ENCODE measurements at places on chromosomes 3 and 15. TPM values are rescaled to one million over a fixed set of nuclear protein-coding genes. Genes with fewer than 3 reads are reported as not detected.

Gene FAM3D
- not detected for total RNA-seq

Gene GPR62
- not detected for total RNA-seq

Gene SAMD7
- total RNA-seq = not detected

Gene ACKR2
- total RNA-seq = 2.3 TPM

Gene RTF1
- total RNA-seq = 36.3 TPM

DNA sequence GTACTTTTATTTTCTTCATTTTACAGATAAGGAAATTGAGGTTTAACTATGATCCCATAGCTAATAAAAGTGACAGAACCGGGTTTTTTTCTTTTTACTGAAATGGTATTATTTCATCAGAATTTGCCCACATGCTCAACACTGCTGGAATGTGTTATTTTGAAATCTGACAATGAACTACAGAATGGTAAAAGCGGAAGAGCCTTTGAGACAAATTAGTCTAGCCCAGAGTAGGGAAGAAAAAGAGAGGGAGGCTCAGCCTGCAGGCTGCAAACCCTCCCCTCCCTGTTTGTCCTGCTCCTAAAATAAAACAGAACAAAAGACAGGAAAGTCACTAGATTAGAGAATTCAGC, 100.3 kb upstream of the LIPC start:
- H3K4me1 ChIP-seq = peaks cover 42% of the 10 kb centered on the region
- H3K4me3 ChIP-seq = no peak overlapping the region
- no peak for DNase-seq
- H3K27ac ChIP-seq = peak overlapping the region; percentile 93
- peaks cover 19% of the 10 kb centered on the region for H3K36me3 ChIP-seq

DNA sequence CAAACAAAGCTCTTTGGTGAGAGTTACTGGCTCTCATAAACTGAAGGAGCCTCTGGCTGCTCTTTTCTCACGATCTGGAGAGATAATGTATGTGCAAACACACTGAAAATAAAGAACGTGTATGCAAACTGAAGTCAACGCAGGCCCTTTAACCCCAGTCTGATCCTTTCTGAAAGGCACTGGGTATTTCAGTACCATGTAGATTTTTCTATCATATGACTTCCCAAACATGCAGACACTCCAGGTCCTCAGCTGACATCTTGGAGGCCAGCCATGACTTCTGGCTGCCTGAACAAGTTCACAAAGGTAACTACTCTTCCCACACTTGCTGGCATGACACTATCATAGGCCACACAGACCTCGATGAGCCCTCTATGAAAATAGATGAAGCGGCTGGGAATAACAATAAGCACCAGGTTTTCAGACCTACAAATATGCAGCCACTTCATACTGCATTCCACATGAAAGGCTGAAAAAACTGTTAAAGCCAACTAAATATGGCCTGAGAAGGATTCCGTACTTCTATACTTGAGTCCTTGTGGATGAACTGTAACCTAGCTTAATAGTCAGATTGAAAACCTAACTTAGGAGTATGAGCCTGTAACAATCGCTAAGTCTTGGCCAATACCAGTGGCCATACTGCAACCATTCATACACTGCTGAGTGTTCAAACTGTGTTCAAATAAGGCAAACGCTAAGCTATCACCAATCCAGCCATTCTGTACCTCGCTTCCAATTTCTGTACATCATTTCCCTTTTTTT, 121.3 kb downstream of the THRB start:
- H3K27ac ChIP-seq = no peak overlapping the region
- H3K4me1 ChIP-seq = no peaks in the 10 kb centered on the region
- DNase-seq = no peak
- no peak overlapping the region for H3K4me3 ChIP-seq

DNA sequence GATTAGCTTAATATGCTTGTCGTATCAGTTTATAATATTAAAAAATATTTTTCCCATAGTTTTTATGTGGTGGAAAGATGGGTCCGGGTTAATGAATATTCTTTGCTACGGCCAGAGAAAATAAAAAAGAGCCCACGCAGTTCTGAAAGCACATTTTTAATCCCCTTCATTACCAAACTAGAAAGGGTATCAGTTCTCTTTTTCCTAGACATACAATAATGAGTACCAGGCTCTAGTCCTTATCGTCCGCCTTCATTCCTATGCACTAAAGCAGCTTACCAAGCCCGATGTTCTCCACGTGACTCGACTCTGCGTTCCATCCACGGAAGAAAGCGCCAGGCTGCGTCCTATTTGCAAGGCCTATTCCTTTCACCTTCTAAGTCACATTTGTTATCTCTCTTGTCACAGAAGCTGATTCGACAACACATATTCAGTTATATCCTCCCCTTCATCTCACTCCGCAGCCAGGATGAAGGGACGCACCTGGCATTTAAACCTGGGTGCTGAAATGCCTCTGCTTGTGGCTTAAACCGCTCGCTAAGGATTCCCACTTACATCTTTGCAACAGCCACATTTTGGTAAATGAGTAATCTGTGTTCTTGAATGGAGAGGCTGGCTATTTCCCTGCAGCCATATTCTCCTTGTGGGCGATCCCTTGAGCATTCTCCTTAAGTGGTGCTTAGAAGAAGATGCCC, 257.0 kb downstream of the CD47 start:
- H3K27ac ChIP-seq = no peak overlapping the region
- no peak overlapping the region for H3K4me3 ChIP-seq
- H3K36me3 ChIP-seq = no peaks in the 10 kb centered on the region
- no peaks in the 10 kb centered on the region for H3K27me3 ChIP-seq
- DNase-seq = no peak

DNA sequence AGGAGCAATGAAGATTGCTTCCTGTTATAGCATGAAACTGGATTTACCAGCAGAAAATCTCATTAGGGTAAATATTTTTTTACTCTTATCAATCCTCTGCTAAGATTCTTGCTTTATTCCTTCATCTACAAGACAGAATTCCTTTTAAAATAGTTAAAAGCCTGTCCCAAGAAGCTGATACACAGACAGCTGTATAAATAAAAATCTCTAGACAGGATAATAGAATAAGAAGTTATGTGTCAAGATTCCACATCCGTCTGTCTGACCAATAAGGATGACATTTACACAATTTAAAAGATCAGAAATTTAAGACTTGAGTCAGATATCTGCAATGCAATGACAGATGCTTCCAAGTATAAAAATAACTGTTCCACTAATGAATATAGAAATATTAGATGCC, 57.6 kb downstream of the SSR3 start:
- H3K36me3 ChIP-seq = peaks cover 3% of the 10 kb centered on the region
- no peak overlapping the region for H3K4me3 ChIP-seq
- DNase-seq = no peak
- no peaks in the 10 kb centered on the region for H3K27me3 ChIP-seq
- peaks cover 7% of the 10 kb centered on the region for H3K4me1 ChIP-seq
- no peak overlapping the region for H3K27ac ChIP-seq

GRCh38 chr3:126445506-126445905, 30.2 kb downstream of the ZXDC start:
- no peak overlapping the region for H3K4me3 ChIP-seq
- H3K4me1 ChIP-seq = no peaks in the 10 kb centered on the region
- DNase-seq = no peak
- H3K27me3 ChIP-seq = no peaks in the 10 kb centered on the region
- no peak overlapping the region for H3K27ac ChIP-seq
- no peaks in the 10 kb centered on the region for H3K36me3 ChIP-seq

DNA sequence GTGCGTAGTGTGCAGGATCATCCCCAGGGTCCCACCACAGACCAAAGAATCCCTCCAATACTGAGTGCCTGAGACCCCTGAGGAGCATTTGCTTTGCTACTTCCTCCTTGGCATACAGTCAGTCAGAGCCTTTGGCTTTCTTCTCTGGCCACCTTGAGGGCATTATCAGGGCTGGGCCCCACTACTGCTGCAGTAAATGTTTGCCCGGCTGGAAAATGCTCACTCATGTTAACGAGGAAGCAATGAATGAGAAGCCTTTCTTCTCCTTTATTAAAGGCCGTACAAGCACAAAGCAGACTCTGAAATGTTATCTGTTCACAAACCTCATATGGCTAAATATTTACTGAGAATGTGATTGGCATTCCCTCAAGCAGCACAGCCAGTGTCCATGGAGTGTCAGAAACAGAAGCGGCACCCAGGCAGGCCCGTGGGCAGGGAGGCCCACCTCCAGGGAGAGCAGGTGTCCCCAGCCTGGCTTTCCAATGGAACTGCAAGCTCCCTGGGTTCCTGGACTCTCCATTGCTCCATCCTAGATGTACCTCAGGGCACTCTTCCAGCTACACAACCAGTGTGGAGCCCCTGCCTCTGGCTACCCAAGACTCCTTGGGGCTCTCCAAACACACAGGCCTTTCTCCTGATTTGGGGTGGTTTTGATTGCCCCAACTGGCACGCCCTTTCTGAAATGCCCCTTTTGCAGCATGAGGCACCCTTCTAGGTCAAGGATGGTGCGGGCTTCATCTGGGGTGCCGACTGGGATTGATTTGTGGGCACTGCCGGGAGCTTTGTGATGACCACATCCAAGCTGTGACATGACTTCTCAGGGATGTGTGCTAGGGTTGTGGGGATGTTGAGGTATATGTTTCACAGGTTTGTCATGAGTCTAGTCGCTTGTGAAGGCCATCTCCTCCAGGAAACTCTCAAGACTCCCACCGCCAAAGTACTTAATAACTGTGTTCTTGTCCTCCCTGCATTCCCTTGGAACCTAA, 195.6 kb downstream of the FAM43A start:
- no peak for DNase-seq
- H3K36me3 ChIP-seq = no peaks in the 10 kb centered on the region
- H3K4me3 ChIP-seq = no peak overlapping the region
- peaks cover 7% of the 10 kb centered on the region for H3K27me3 ChIP-seq

- H3K27me3 ChIP-seq = peaks cover 6% of the 10 kb centered on the region
- DNase-seq = no peak
- H3K4me3 ChIP-seq = no peak overlapping the region
- H3K4me1 ChIP-seq = no peaks in the 10 kb centered on the region
- H3K27ac ChIP-seq = no peak overlapping the region
Observed at GRCh38 chr3:127374086-127375010, 86.5 kb upstream of the PRR20G start.

DNA sequence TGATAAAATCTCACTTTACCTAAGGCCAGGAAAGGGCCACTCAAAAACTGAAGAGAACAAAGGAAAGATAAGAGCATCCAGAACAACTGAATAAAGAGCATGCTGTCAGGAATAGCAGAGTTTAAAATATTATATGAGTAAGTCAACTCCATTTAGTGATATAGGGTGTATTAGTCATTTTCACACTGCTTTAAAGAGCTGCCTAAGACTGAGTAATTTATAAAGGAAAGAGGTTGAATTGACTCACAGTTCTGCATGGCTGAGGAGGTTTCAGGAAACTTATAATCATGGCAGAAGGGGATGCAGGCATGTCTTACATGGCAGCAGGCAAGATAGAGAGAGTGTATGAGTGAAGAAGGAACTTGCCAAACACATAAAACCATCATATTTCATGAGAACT, 778.0 kb upstream of the NECTIN3 start:
- no peak for DNase-seq
- H3K27ac ChIP-seq = no peak overlapping the region
- H3K4me1 ChIP-seq = no peaks in the 10 kb centered on the region
- peaks cover 3% of the 10 kb centered on the region for H3K27me3 ChIP-seq

- H3K27me3 ChIP-seq = no peaks in the 10 kb centered on the region
- H3K36me3 ChIP-seq = peaks cover 16% of the 10 kb centered on the region
- H3K4me1 ChIP-seq = peaks cover 1% of the 10 kb centered on the region
- H3K27ac ChIP-seq = no peak overlapping the region
Observed at GRCh38 chr3:132597660-132598059, 590 bp downstream of the ACKR4 start.

DNA sequence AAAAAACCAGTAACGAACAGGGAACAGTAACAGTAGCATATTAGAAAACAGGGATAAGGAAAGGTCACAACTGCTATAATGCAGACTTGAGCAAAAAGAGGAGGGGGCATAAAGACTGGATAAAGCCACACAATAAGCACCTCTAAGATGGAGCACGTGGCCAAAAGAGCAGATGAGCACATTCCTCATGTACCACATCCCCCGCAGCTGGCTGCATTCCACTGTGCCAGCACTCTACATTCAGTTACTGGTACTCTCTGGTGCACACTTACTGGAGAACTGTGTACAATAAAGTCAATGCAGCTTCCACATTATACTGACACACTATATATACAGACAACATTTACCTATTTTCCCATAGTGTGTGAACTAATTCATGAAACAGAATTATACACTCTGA, 64.7 kb downstream of the UBE3A start:
- peaks cover 73% of the 10 kb centered on the region for H3K36me3 ChIP-seq
- H3K27ac ChIP-seq = no peak overlapping the region
- H3K4me3 ChIP-seq = no peak overlapping the region
- no peak for DNase-seq
- H3K4me1 ChIP-seq = peaks cover 9% of the 10 kb centered on the region

GRCh38 chr15:88479169-88479568, 11.7 kb downstream of the MRPS11 start:
- H3K4me1 ChIP-seq = no peaks in the 10 kb centered on the region
- no peaks in the 10 kb centered on the region for H3K27me3 ChIP-seq
- H3K36me3 ChIP-seq = peaks cover 14% of the 10 kb centered on the region
- no peak for DNase-seq

- no peaks in the 10 kb centered on the region for H3K4me1 ChIP-seq
- H3K27ac ChIP-seq = no peak overlapping the region
- DNase-seq = no peak
- H3K4me3 ChIP-seq = no peak overlapping the region
Observed at GRCh38 chr3:7632305-7632704, 771.4 kb downstream of the GRM7 start.

GRCh38 chr3:187286467-187287059, 5.0 kb downstream of the MASP1 start:
- no peaks in the 10 kb centered on the region for H3K36me3 ChIP-seq
- no peak overlapping the region for H3K27ac ChIP-seq
- no peaks in the 10 kb centered on the region for H3K4me1 ChIP-seq

DNA sequence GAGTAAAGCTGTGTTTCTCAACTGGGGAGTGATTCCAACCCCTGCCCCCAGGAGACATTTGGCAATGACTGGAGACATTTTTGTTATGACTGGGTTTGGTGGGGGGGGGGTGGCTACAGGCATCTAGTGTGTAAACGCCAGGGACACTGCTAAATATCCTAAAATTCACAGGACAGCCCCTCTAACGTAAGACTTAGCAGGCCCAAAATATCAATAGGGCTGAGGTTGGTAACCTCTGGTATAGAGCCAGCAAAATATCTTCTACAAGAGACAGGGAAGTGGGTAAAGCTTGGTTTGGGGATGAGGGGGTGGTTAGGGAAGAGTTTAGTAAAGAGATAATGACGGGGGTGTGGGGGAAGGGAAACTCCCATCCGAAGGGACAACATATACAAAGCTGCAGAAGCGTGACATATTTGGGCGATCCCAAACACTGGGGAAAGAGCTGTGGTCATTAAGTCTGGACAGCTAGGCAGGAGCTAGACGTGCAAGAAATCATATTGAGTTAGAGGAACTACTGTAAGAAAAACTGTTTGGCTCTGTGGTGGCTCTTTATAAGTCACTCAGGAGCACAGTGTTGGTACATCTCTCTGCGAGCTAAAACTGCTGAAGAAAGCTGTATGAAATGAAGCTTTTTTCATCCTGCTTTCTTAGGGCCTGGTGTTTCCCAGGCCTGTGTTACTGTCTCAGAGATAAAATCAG, 697 bp upstream of the TRIM69 start:
- DNase-seq = peak; percentile 82
- H3K4me1 ChIP-seq = peaks cover 66% of the 10 kb centered on the region
- peak overlapping the region; percentile 97 for H3K27ac ChIP-seq
- H3K36me3 ChIP-seq = peaks cover 24% of the 10 kb centered on the region
- peak overlapping the region; percentile 77 for H3K4me3 ChIP-seq
